ENCODE measurements at places on chromosomes 12 and 14. TPM values are rescaled to one million over a fixed set of nuclear protein-coding genes. Genes with fewer than 3 reads are reported as not detected.

- peak; percentile 27 for DNase-seq
Measured at GRCh38 chr12:107610021-107610859, 75.4 kb upstream of the PWP1 start.

The GSC gene
- total RNA-seq, result not detected

The KLRC4 gene
- total RNA-seq, result not detected

GRCh38 chr12:31387466-31387865 lies 61.5 kb upstream of the SINHCAF start:
- DNase-seq, result no peak

DNA sequence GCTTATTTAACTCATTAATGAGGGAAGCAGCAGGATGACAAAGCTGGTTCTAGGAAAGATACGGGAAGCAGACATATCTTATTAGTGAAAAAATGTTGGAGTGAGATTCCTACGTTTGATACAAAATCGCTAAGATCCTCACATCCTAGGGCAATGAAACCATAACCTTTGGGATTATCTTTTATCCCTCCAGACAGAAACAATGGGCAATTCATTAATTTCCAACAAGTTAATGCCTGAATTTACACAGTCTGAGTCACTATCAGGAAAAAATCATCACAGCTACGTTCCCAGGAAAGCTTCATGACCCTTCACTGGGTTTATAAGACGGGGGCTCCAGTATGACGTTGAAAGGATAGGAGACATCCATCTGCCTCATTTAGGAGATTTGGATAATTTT lies 45.0 kb downstream of the SLC24A4 start:
- no peak for DNase-seq

DNA sequence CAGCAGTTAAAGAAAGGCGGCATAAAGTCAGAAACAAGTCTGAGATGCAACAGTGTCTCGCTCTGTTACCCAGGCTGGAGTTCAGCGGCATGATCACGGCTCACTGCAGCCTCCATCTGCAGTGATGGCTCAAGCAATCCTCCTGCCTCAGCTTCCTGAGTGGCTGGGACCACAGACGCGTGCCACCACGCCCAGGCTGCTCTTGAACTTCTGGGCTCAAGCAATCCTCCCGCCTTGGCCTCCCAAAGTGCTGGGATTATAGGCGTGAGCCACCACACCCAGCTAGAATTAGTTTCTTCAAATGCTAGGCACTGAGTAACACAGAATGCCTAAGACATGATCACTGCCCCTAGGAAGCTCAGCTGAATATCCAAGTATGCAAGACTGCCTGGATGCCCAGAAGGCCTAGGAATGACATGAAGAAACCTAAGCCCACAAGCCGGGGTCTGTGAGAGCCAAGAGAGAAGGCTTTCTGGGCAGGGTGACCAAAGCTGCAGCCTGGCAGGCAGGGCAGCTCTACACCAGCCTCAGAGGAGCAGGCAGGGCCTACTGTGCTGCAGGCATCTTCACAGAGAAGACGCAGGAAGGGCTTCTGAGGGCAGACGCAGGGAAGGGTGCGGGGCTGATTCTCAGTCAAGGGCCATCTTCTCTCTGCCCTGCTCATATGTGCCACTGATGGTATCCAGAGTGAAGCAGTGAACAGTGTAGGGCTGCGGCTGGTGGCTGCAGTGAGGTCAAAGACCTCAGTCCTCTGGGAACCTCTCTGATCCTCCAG lies 4.3 kb upstream of the PPP2R5C start:
- DNase-seq, result no peak

The SERPINA3 gene
- total RNA-seq, result not detected

The ATF1 gene
- total RNA-seq, result 51.3 TPM

DNA sequence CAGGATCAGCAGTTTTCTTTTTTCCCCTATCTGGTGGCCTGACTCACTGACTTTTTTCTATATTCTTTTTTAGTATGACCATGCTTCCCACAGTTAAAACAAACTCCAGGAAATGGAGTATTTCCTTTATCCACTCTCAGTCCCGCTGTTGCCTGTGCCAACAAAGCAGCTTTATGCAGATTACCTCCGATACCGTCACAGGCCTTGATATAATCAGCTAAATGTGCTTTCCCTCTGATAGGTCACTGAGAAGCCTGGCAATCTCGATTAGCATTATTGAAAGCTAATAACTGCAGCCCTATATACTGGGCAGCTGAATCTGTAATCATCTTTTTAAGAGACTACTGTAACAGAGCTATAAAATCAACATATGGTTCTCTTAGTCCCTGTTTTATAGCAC lies 243.6 kb downstream of the KIF21A start:
- no peak for DNase-seq

The KLRD1 gene
- total RNA-seq, result not detected

GRCh38 chr14:20295067-20295466 lies 10.7 kb downstream of the TTC5 start:
- DNase-seq, result no peak

- no peak for DNase-seq
Measured at GRCh38 chr14:29738950-29739349, 188.7 kb downstream of the PRKD1 start.

DNA sequence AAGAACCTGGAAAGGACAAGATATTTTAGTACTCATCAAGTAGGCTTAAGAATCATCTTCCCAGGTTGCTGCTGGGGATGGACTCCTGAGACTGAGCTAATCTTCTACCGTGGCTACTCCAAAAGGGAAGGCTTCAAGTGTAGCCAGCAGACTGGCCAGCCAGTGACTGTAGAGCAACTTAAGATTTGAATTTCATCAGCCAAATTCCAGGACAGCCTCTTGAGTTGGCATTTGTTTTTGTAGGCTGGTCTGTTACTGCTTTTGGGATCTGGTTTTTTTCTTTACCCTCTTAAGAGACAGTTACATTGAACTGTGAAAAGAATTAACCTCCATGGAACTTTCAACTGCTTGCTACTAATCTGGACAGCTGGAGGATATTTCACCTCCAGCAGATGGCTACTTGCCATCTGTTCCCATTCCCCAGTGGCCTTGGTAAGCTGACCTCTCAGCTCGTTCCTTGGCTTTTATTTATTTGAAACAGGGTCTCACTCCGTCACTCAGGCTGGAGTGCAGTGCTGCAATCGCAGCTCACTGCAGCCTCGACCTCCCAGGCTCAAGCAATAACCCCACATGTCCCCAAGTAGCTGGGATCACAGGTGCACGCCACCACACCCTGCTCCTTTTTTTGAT lies 20.7 kb downstream of the VTI1B start:
- DNase-seq, result no peak

The SLC35E3 gene
- total RNA-seq, result 8.1 TPM

- no peak for DNase-seq
Measured at GRCh38 chr12:30979371-30980259, 53.1 kb downstream of the TSPAN11 start.

DNA sequence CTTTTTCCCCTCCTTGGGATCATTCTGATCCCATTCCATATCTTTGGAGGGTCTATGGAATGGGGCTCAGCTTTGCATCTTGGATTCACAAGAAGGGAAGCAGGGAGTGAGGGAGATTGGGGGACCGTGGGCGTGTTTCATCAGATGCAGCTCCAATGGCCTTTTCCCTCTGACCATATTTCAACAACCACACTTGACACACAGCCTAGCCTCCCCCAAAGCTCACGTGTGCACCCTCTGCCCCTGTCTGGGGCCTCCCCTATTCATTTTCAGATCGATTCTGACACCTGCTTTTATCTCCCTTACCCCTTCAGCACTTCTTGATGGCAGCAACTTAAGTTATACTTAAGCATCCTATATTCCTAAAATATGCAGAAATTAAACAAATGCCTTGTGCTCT lies 126.6 kb downstream of the CHST11 start:
- DNase-seq, result no peak

- no peak for DNase-seq
Measured at GRCh38 chr12:12156828-12157227, 86.1 kb downstream of the BCL2L14 start.

The CCDC177 gene
- total RNA-seq, result not detected

- peak; percentile 75 for DNase-seq
Measured at GRCh38 chr14:89618811-89619551, 201.9 kb upstream of the FOXN3 start.

The STAC3 gene
- 5.2 TPM for total RNA-seq

GRCh38 chr12:6647083-6647604 lies at the start of gene ACRBP:
TSS of gene ACRBP (minus strand) at chr12:6647432. CDS start at chr12:6647366, 66 bp downstream.
- peak; percentile 20 for DNase-seq

DNA sequence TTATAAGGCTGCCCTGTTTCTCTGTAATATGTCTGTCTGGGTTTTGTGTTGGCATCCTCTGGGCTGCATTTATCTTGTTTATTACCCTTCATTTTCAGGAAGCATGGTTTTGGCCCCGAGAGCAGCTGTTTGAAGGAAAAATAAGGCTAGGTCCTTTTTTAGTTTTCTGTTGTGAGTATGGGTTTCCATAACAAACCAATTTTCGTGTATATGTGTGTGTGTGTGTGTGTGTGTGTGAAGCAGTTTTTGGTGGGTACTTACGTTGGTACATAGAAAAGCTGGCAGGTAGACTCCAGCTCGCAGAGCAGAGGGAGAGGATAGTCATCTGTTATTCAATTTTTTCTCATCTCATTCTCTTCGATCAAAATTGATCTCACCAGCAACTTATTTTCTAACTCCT lies 52.5 kb downstream of the MAPKAPK5 start:
- no peak for DNase-seq

The TMEM179 gene
- not detected for total RNA-seq

The POU6F1 gene
- total RNA-seq, result 4.7 TPM

- no peak for DNase-seq
Measured at GRCh38 chr12:3463921-3464320, 27.1 kb upstream of the PRMT8 start.

DNA sequence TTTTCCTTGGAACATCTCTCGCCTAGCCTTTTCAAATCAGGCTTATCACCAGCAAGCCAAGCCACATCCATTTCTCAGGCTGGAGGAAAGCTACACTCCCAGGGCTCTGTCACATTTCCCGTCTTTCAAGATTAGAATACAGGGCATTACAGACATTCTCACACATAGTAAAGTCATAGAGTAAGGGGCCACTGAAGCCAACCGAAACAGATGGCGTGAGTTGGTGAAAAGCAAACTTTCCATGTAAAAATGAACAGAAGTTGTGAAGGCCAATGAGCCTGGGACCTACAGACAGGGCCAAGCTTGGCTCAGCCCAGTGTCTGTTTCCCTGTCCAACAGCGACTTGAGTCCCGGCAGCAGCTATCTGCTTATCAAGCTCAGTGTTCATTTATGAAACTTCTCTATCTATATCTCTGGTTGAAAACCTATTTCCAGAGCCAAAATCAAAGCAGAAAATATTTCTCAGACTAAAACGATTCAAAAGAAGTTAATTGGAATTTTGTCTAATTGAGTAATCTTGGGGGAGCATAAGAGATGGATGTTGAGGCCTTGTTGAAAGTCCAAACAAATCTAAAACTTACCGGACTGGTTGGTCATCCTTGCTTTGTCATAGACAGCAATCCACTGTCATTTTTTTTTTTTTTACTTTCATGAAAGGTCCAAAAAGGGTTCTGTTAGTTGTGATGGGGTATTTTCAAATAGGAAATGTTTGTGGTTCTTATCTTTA lies 105.6 kb downstream of the DAAM1 start:
- DNase-seq, result no peak

GRCh38 chr12:59007620-59008019 lies 87.3 kb upstream of the LRIG3 start:
- DNase-seq, result no peak

- no peak for DNase-seq
Measured at GRCh38 chr14:61454545-61454944, 133.2 kb downstream of the PRKCH start.

GRCh38 chr12:125128439-125129178 lies 63.4 kb downstream of the AACS start:
- no peak for DNase-seq

- DNase-seq, result no peak
Measured at GRCh38 chr12:103442822-103443221, 52.9 kb downstream of the C12orf42 start.

The RPL41 gene
- 3,940 TPM for total RNA-seq

The SPX gene
- total RNA-seq, result 0.12 TPM

GRCh38 chr12:115975411-115975810 lies 302.1 kb downstream of the MED13L start:
- DNase-seq, result no peak

The SMIM41 gene
- total RNA-seq, result not detected
